T-helper 9 cell (primary cell): ENCODE measurements at places on chromosomes 16 and 17.

DNA sequence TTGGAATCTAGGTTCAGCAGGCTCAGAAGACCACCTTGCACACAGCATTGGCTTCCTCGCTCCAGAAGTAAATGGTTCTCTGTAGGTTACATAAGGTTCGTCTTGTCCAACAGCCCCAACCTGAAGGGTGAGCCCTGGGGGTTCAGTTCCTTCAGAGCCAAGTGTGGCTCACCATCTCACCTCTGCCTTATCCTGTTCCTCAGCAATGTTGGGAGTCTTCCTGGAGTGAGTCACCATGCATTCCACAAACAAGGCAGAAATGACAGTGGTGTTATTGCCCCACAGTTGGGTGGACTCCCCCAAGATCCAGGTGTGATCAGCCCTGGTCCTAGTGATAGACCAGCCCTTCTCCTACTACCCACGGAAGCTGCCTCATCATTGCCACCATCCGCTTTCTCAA is 26.8 kb upstream of the SMPD3 start:
- no peak for DNase-seq

DNA sequence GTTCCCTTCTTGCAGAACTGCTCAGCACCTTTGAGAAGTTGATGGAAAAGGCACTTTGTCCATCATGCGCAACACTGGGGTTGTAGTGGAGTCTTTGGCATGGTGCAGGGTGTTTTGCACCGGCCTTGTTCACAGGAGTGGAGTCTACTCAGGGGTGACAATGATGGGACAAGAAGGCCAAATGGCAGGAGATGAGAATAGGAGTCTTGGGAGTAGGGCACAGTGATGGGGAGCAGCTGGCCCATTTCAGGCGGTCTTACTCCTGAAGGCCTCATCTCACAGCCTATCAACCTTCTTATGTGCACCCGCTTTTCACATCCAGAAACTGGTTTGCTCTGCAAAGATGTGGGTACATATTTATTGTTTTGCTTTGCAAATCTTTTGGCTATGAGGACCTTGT is 13.4 kb upstream of the KCNG4 start:
- DNase-seq: no peak

- DNase-seq: no peak
Measured at GRCh38 chr16:10767127-10767526, 23.5 kb downstream of the NUBP1 start.

GRCh38 chr16:65500919-65501318 is 379.1 kb upstream of the CDH11 start:
- no peak for DNase-seq

- DNase-seq: no peak
Measured at GRCh38 chr16:61595605-61596004, 440.6 kb downstream of the CDH8 start.

DNA sequence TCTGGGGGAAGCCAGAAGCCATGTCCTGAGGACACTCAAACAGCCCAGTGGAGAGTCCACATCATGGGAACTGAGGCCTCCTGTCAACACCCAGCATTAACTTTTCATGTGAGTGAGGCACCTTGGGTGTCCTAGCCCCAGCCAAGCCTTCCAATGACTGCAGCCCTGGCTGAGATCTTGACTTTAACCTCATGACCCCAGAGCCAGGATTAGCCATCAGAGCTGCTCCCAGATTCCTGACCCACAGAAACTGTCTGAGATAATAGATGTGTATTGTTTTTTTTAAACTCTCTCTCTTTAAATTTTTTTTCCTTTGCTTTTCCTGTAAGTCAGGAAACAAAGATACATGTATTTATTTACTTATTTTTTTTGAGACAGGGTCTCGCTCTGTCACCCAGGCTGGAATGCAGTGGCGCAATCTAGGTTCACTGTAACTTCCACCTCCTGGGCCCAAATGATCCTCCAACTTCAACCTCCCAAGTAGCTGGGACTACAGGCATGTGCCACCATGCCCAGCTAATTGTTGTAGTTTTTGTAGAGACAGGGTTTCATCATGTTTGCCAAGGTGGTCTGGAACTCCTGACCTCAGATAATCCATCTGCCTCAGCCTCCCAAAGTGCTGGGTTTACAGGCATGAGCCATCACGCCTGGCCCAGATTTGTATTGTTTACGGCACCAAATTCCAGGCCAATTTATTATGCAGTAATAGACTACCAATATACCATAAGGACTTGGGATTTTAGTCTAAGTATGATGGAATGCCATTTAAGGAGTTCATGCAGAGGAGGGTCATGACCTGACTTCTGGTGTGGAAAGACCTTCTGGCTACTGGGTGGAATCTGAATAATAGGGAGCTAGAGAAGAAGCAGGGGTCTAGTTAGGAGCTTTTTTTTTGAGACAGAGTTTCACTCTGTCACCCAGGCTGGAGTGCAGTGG is 14.0 kb upstream of the TMEM94 start:
- DNase-seq: no peak
